ENCODE measurements at places on chromosomes 2 and 18. TPM values are rescaled to one million over a fixed set of nuclear protein-coding genes. Genes with fewer than 3 reads are reported as not detected.
A peak's percentile ranks its signal among the peaks of the same experiment; 100 is the strongest.

Gene PARD6G
- 1.8 TPM for polyA plus RNA-seq

Gene SERPINB3
- polyA plus RNA-seq: 29.0 TPM

Gene SERPINB11
- polyA plus RNA-seq: 0.45 TPM

Gene CD8B2
- not detected for polyA plus RNA-seq

DNA sequence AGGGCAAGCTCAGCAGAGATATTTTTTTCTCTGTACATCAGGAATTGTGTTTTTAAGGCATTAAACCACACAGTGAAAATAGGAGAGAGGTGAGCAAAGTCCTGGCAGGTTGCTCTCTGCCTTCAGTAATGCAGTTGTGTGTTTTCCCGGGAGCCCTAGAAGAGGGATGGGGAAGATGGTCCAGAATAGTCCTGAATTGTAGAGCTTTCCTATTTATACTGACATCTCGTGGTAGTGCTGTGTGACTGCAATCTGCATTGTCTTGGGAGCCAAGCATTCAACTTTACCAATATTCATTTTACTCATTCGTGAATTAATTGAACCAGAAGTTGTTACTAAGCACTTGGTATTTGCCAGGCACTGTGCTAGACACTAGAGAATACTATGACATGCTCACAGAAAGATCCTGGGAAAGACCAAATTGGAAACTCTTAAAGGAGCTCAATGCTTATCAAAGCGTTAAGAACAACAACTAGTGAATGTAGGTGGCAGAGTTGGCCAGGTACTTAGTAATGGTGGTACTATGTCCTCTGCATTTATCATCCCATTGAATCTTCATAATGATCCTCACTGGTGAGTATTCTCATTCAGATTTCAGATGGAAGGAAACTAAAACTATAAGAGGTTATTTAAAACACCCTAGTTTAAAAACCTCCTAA is 214.6 kb downstream of the TRIB2 start:
- DNase-seq: peak; percentile 74
- H3K4me3 ChIP-seq: no peak overlapping the region
- peaks cover 8% of the 10 kb centered on the region for H3K4me1 ChIP-seq
- H3K27me3 ChIP-seq: no peaks in the 10 kb centered on the region
- H3K36me3 ChIP-seq: no peaks in the 10 kb centered on the region

DNA sequence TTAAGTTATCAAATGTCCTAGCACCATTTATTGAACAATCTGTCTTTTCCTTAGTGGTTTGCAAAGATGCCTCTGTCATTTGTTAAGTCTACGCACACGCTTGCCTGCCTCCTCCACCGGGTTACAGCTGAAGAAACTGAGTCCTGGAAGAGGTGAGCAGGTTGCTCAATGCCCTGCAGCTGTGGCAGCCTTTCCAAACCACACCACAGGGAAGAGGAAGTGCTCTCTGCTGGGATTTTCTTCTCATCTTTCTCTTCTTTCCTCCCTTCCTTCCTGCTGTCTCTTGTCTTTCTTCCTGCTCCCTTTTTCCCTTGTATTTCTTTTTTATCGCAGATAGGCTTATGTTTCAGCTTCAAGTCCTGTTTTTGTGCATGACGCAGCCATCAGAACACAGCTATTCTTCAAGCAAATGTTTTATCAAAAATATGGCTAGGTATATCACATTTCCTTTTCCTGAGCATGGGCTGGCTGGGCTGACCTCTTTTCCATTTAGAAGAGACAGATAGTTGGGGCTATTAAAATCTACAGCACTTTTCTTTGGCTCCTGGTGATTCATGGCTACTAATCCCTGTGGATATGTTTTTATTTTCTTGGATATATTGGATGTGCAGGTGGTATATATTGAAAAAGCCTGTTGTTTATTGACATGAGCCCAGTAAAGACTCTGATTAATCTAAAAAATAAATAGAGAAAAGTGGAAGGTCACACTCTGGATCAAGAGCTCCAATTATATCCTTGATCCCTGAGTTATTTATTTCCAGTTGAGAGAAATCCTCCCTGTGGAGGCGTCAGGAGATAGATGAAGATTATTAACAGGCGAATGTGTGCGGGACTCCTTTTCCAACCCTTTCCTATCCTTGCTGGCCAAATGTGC is 214.6 kb downstream of the TSN start:
- no peak for DNase-seq
- H3K4me1 ChIP-seq: peaks cover 3% of the 10 kb centered on the region
- H3K36me3 ChIP-seq: no peaks in the 10 kb centered on the region
- peaks cover 2% of the 10 kb centered on the region for H3K27me3 ChIP-seq

DNA sequence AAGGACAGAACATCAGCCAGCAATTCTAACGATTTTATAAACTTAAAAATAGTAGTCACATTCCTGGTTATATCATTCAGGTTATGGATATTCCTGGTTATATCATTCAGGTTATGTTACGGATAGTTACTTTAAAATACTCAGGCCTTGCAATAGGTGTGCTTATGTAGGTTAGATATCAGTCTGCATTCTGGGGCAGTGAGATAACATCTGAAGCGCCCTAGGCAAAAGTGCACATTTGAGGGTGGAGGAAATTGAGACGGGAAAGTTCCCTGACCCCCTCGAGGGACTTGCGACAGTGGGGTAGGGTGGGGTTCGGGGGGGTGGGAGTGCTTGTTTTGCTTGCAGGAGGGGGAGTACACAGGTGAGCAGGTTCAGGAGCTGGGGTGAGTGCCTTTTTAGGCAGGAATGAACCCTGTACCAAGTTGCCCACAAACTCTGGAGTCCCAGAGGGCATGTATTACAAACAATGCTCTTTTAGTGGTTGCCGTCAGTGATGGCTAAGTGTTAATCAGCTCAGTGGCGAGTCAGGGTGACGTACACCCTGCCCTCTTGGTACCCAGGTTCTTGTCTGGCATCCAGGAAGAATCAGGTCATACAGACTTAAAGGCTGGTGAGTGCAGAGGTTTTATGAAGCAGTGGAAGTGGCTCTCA is 31.8 kb downstream of the CREG2 start:
- no peaks in the 10 kb centered on the region for H3K36me3 ChIP-seq
- no peaks in the 10 kb centered on the region for H3K27me3 ChIP-seq
- H3K4me1 ChIP-seq: no peaks in the 10 kb centered on the region
- H3K27ac ChIP-seq: no peak overlapping the region
- H3K4me3 ChIP-seq: no peak overlapping the region
- DNase-seq: no peak

DNA sequence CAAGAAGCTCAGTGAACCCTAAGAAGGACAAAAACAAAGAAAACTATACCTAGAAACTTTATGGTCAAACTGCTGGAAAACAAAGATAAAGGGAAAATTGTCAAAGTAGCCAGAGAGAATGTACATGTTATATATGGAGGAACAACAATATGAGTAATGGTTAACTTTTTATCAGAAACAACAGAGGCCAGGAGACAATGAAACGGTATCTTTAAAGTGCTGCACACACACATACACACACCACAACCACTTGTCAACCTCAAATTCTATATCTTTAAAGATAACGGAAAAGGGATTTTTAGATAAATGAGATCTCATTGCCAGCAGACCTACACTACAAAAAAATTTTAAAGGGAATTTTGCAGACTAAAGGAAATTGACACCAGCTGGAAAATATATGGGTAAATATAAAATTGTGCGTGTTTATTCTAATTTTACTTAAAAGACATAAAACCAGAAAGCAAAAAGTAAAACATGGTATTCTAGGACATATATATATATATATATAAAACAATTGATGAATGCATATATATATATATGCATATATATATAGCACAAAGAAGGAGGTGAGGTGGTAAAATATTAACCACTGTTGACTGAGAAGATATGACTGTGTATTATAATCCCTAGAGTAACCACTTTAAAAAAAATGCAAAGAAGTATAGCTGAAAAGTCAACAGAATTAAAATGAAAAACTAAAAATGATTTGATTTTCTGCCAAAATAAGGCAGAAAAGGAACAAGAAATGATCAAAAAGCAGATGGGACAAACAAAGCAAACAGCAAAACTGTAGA is 172.0 kb downstream of the SRBD1 start:
- H3K36me3 ChIP-seq: no peaks in the 10 kb centered on the region
- H3K27me3 ChIP-seq: no peaks in the 10 kb centered on the region
- H3K4me3 ChIP-seq: no peak overlapping the region
- no peak overlapping the region for H3K27ac ChIP-seq

DNA sequence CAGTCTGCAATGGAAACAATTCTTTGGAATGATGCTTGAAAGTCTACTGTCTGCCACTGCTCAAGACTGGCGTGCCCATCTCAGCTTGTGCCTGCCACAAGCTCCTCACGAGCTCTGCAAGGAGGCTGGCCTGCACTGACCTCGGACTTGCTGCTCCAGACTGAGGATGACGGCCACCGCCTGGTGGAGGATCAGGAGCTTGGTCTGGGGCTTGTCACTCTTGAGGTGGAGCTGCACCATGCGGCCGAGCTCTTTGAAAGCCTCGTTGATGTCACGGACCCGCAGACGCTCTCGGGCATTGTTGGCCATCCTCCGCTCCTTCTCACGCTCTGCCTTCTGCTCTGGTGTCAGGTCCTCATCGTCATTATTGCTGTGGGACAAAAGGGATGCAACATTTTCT is 269.4 kb upstream of the CCDC68 start:
- no peak overlapping the region for H3K4me3 ChIP-seq
- peaks cover 63% of the 10 kb centered on the region for H3K36me3 ChIP-seq
- no peak overlapping the region for H3K27ac ChIP-seq
- no peak for DNase-seq

GRCh38 chr2:113078350-113078839 is 10.6 kb downstream of the IL1F10 start:
- no peak overlapping the region for H3K4me3 ChIP-seq
- H3K36me3 ChIP-seq: no peaks in the 10 kb centered on the region
- no peak overlapping the region for H3K27ac ChIP-seq

GRCh38 chr2:18834341-18834740 is 245.0 kb upstream of the NT5C1B start:
- no peaks in the 10 kb centered on the region for H3K36me3 ChIP-seq
- DNase-seq: no peak
- H3K27me3 ChIP-seq: no peaks in the 10 kb centered on the region
- H3K27ac ChIP-seq: no peak overlapping the region

DNA sequence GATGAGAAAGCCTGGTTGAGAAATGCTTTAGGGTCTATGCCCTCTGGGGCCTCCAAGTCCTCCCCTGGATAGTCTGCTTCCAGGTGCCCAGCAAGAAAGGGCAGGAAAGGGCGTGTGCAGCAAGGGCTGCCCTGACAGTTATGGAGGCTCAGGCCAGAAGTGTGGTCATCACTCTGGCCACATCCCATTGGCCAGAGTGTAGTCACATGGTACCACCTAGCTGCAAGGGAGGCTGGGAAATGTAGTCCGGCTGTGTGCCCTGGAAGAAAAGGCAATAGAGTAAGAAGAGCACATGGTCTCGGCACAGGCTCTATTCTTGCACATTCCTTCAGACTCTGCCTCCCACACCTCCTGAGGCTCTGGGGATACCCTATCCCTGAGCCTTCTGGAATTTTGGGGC is 35.7 kb downstream of the ODC1 start:
- peaks cover 3% of the 10 kb centered on the region for H3K36me3 ChIP-seq
- no peaks in the 10 kb centered on the region for H3K27me3 ChIP-seq
- H3K4me1 ChIP-seq: no peaks in the 10 kb centered on the region
- peak; percentile 41 for DNase-seq

DNA sequence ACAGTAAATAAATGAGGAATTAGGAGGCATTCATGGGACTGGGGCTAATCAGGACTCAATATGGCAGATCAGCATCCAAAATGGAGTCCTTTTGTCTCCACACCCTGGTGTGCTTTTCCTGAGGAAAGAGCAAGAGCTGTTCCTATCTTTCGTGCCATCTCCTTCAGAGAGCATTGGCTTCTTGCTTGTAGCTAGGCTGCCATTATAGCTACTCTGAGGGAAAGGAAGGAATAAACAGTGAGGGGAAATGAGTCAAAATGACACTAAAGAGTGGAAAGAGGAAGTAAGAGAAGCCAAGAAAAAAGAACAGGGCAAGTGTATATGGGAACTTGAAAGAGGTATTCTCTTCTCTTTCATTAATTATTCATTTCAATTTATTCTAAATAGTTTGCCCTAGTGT is 8.4 kb upstream of the NMI start:
- no peaks in the 10 kb centered on the region for H3K4me1 ChIP-seq
- no peaks in the 10 kb centered on the region for H3K27me3 ChIP-seq
- H3K36me3 ChIP-seq: no peaks in the 10 kb centered on the region
- no peak for DNase-seq

- no peak overlapping the region for H3K4me3 ChIP-seq
- no peak for DNase-seq
- H3K36me3 ChIP-seq: no peaks in the 10 kb centered on the region
- no peak overlapping the region for H3K27ac ChIP-seq
These were observed 158.0 kb upstream of the KLHL14 start for GRCh38 chr18:32930695-32931301.

GRCh38 chr18:36580874-36581750 is 247.7 kb downstream of the TPGS2 start:
- peaks cover 16% of the 10 kb centered on the region for H3K4me1 ChIP-seq
- H3K36me3 ChIP-seq: no peaks in the 10 kb centered on the region
- peak; percentile 11 for DNase-seq
- no peak overlapping the region for H3K27ac ChIP-seq
- H3K4me3 ChIP-seq: no peak overlapping the region

DNA sequence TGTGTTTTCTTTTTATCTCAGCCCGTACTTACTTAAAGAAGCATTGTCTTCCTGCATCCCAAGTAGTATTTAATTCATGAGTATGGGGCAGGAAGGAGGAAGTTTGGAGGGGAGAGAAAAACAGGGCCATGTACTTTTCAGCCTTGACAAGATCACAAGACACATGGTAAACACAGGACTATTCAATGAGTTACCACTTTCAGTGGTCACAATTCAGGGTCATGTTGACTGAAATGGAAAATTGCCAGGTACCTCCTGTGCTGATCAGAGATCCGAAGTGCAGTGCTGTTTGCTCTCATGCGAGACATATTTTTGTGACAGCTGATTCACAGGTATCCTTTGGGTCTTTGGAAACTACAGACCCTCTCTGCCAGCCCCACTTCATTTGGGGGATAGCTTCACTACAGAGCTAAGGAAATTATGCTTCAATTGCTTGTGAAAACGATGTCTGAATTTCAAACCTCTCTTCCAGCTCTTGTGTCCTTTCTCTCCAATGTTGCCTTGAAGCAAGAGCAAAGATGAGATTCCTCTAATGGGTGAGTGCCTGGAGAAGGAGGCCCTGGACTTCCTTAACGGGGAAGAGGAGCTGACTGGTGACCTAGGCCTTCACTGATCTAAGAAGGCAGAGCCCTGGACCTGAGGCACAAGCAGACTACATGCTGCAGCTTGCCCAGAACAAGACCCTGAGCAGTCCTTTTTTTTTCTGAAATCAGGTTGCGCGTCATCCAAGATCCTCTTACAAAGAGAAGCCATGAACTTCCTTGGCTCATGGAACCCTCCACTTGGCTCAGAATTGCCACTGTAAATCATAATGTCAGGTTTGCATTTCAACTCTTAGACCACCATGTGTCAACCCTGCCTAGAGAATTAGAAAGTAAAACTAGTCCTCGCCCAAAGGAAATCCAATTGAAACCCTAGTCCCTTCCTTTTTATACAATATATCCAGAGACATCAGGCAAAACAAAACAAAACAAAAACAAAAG is 44.1 kb downstream of the EVA1A start:
- no peak overlapping the region for H3K27ac ChIP-seq
- no peaks in the 10 kb centered on the region for H3K27me3 ChIP-seq
- H3K4me1 ChIP-seq: no peaks in the 10 kb centered on the region

GRCh38 chr2:190235101-190235500 is 84.5 kb downstream of the HIBCH start:
- H3K4me1 ChIP-seq: no peaks in the 10 kb centered on the region
- no peaks in the 10 kb centered on the region for H3K27me3 ChIP-seq
- H3K27ac ChIP-seq: no peak overlapping the region
- DNase-seq: no peak

Measured in lung (tissue), 17 donors.